ENCODE measurements at places on chromosomes 11 and 22.

- no peak for DNase-seq
These were observed 109.3 kb downstream of the ARFGAP2 start for GRCh38 chr11:47067401-47067800.

GRCh38 chr11:70398834-70399680, 728 bp downstream of the CTTN start:
- DNase-seq, result no peak

GRCh38 chr11:99979042-99979441, 708.0 kb upstream of the ARHGAP42 start:
- DNase-seq, result no peak

DNA sequence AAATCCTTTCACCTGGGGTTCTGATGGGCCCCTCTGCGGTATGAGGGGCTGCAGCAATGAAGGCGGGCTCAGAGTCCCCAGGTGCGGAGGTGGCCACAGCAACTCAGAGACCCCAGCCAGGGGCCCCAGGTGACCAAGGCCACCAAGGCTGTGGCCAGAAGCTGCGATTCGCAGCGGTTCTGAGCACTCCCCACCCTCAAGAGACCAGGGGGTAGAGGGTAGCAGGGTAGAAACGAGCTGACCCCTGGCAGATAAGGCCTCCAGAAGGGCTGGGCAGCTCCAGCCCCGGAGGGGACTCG, 948 bp downstream of the TNKS1BP1 start:
- DNase-seq, result no peak

GRCh38 chr22:48708558-48709245, 1119.0 kb downstream of the BRD1 start:
- no peak for DNase-seq

GRCh38 chr22:44012162-44012561, 11.9 kb upstream of the PARVB start:
- DNase-seq, result no peak

GRCh38 chr11:82989628-82990404, 81.9 kb downstream of the RAB30 start:
- DNase-seq, result peak; percentile 78

- DNase-seq, result no peak
These were observed 13.5 kb upstream of the MTMR2 start for GRCh38 chr11:95937358-95937757.

GRCh38 chr11:68843703-68844312, 2.1 kb upstream of the CPT1A start:
- peak; percentile 75 for DNase-seq

GRCh38 chr22:44112191-44112590, 68.5 kb upstream of the PARVG start:
- DNase-seq, result no peak

- no peak for DNase-seq
These were observed 3.1 kb upstream of the UBE2L3 start for GRCh38 chr22:21564411-21564810.

GRCh38 chr22:22902247-22903001, 14.8 kb downstream of the IGLL5 start:
- DNase-seq, result no peak

DNA sequence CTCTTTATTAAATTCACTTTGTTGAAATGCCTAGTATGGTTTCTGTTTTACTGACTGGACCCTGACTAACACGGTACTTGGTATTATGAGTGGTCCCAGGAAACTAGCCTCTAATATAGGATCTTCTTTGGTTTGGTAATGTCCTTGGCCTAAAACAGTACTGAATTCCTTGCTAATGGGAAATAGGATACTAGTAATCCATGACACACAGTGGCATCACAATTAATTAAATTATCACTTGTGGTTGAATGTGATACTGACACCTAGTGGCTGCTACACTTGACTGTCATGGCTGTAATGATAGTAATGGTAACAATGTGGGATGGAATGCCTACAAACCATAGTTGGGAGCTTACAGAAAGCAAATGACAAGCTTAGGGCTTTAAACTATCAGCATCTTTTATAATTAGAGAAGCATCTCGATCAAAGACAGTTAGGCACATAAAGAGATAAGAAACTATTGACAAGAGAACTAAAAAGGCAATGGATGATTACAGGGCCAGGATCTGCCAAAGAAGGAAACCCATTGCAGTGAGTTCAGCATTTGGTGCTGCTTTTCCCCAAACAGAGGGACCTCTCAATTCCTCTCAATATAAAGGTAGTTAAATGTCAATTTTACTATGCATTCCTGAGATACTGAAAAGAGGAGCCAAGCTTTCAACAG, 8.6 kb downstream of the DNHD1 start:
- DNase-seq, result peak; percentile 45

DNA sequence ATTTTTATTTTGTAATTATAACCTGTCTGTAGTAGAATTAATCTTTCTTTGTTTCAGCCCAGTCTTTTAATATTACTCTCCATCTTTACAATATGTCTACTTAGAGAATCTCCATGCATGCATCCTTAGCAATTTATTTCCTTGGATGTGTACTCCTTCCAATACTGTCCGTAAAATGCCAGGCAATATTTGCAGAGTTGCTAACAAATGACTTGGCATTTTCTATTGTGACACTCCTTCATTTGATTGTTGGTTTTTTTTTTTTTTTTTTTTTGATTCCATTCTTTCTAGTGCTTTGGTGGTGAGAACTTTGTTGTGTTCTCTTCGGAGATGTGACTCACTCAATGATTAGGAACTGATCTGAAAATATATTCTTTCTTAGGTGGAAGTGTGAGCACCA, 220.3 kb downstream of the CNTN5 start:
- DNase-seq, result no peak

GRCh38 chr11:76824083-76824939, 36.4 kb upstream of the ACER3 start:
- DNase-seq, result no peak

Measured in NCI-H524 (cell line).